ENCODE measurements at places on chromosomes 6 and 20.

GRCh38 chr6:138620630-138621029, 121.3 kb upstream of the NHSL1 start:
- DNase-seq: no peak

- DNase-seq: no peak
Observed at GRCh38 chr20:57544838-57545564, 15.9 kb upstream of the PCK1 start.

DNA sequence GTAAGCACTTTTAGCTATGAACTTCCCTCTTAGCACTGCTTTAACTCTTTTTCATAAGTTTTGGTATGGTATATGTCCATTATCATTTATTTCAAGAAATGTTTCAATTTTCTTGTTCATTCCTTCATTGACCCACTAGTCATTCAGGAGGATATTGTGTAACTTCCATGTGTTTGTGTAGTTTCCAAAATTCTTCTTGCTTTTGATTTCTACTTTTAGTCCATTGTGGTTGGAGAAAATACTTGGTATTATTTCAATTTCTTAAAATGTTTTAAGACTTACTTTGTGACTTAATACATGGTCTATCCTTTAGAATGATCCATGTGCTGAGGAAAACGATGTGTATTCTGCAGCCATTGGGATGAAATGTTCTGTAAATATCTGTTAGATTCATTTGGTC, 176.5 kb downstream of the CENPW start:
- DNase-seq: no peak

DNA sequence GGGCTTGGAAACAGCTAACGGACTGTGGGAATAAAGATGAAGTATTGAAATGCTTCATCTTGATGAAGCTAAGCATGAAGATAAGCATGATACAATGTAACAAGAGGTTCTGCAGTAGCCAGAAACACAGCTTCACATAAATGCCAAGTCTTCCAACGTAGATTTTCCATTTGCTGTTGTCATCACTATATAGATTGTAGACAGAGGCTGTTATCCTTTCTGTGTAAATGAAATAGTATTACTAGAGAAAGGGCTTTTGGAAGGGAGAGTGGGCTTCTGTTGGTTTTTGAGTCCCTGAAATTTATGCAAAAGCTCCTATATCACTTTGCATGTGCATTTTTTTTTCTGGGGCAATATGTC, 649.0 kb downstream of the RNF144B start:
- no peak for DNase-seq

DNA sequence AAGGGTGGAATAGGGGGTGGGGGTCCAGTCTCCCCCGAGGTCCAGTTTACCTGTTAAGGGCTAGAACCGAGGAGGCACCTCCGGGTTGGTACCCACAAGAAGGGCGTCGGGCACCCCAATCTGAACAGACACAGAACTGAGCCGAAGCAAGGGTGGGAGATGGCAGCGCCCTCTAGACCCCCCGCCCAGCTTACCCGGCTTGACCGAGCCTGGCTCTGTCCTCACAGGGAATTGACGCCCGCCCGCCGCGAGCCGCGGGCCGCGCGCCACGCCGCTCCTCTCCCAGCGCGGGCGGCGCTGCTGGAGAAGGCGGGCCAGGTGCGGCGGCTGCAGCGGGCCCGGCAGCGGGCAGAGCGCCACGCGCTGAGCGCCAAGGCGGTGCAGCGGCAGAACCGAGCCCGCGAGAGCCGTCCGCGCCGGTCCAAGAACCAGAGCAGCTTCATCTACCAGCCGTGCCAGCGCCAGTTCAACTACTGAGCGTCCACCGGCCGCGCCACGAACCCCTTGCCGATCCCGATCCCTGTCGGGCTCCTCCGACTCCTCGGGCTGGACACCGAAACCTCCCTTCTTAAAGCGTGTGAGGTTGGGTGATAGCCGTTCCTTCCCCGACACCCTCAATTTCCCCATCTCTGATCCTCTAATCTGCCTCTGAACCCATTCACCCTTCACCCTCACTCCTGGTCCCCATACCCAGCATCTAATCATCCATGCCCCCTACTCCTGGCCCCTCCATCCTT, 5.9 kb downstream of the TP53INP2 start:
- DNase-seq: no peak

DNA sequence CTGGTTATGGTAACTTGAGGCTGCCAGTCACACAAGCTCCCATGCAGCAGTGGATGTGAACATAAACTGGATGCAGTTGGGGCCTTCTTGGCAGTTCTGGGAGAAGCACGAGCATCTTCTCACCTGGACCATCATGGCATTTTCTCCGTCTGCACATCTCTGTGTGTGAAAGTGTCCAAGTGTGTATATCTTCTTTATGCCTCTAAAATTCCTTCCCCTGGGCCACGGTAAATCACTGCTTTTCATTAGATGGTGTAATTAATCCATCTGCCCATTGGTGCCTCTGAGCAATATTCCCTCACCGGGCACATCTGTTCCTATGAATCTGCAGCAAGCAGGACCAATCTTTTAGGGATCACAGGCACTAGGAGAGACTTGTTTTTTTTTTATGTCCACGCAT, 138.0 kb downstream of the MAP3K7 start:
- no peak for DNase-seq

- no peak for DNase-seq
Observed at GRCh38 chr20:54605319-54605718, 129.9 kb downstream of the DOK5 start.

DNA sequence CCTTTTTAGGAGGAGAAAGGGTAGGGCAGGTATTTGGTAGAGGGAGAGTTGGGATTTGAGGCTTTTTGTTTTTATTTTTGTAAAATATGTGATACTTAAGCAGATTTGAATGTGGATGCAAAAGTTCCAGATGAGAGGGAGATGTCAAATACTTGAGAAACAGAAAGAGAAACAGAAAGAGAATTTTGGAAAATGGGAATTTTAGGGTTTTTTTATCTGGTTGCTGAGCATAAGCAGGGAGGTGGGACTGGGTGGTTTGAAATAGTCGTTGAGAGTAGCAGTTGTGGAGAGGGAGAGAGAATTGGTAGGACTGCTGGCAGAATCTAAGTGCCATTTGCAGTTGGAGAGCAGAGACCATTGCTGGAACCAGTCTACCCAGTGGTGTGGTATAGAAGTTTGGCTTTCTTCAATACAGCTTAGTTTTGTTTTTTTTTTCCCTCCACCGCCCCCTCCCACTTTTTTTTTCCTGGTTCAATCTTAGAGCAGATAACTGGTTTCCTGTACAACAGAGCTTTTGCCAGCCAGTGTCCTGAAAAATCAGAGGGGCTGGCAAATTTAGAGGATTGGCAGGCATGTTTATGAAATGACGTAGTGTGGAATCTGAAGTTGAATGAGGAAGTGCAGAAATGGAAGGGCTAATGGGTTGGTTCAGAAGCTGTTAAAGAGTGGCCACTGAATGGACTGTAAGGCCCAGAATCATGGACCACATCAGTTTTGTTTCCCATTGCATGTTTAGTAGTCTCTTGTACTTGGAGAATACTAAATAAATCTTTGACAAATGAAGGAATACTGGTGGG, 68.7 kb downstream of the ATRN start:
- DNase-seq: no peak

DNA sequence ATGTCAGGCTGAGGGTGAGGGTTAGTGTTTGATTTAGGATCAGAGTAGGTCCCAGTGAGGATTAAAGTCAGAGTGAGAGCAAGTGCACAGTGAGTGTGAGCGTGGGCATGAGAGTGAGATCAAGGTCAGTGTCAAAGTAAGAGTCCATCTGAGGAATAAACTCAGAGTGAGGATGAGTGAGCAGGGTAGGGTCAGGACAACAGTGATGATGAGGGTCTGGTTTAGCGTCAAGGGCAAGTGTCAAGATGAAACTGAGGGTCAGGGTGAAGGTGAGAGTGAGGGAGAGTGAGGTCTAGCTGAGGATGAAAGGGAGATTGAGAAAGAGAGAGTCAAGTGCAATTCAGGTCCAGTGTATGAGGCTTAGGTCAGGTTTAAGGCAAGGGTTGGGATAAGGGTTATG, 7.7 kb upstream of the ZNF343 start:
- DNase-seq: no peak
